ENCODE measurements at places on chromosomes 5 and 9. TPM values are rescaled to one million over a fixed set of nuclear protein-coding genes. Genes with fewer than 3 reads are reported as not detected.

GRCh38 chr5:118479285-118479684 is 509.1 kb downstream of the DTWD2 start:
- no peak for DNase-seq
- H3K36me3 ChIP-seq, result no peaks in the 10 kb centered on the region
- H3K4me3 ChIP-seq, result no peak overlapping the region
- no peaks in the 10 kb centered on the region for H3K27me3 ChIP-seq

- H3K4me3 ChIP-seq, result no peak overlapping the region
- H3K27ac ChIP-seq, result no peak overlapping the region
- H3K4me1 ChIP-seq, result no peaks in the 10 kb centered on the region
- no peak for DNase-seq
- H3K27me3 ChIP-seq, result no peaks in the 10 kb centered on the region
- no peaks in the 10 kb centered on the region for H3K36me3 ChIP-seq
Observed at GRCh38 chr9:36018891-36019720, 17.6 kb upstream of the RECK start.

DNA sequence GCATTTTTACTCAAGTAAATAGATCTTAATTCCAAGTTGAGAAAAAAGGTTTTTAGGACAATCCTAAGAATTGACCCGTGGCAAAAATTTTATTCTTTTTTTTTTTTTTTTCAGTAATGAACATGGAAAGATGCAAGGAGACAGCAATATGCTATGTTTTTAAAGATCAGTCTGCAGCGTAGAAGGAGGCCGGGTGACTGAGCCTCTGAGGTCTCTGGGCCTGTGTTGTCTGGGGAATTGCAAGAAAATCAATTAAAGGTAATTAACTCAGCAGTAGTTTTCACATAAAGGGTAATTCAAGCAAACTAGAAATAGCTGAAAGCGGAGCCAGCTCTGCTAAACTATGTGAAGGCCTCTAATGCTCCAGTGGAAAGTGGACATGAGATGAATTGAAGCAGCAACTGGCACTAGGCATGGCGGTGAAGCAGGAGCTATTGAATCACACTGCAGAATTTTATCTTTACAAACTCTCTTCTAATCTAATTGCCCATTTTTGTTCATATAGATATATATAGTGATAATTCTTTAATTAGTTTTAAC is 285.2 kb upstream of the ITGA1 start:
- no peak for DNase-seq
- no peak overlapping the region for H3K27ac ChIP-seq

DNA sequence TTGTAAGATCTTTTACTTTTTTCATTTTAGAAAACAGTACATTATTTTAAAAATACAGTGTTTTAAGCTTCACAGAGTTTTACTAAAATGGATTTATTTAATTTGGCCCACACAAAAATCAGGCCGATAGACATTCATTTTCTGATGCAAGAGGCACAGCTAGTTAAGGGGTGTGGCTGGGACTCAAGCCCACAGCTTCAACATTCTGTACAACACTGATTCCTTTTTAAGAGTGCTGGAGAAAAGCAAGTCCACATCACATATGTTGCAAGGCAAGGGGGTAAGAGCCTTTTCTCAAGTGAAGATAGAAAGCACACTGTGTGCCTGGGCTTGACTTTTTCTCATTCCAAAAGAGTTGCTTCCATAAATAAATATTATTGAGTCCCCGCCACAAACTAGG is 195.9 kb downstream of the RFK start:
- H3K27me3 ChIP-seq, result no peaks in the 10 kb centered on the region
- H3K4me1 ChIP-seq, result no peaks in the 10 kb centered on the region
- peak; percentile 57 for DNase-seq
- no peak overlapping the region for H3K27ac ChIP-seq
- no peaks in the 10 kb centered on the region for H3K36me3 ChIP-seq

DNA sequence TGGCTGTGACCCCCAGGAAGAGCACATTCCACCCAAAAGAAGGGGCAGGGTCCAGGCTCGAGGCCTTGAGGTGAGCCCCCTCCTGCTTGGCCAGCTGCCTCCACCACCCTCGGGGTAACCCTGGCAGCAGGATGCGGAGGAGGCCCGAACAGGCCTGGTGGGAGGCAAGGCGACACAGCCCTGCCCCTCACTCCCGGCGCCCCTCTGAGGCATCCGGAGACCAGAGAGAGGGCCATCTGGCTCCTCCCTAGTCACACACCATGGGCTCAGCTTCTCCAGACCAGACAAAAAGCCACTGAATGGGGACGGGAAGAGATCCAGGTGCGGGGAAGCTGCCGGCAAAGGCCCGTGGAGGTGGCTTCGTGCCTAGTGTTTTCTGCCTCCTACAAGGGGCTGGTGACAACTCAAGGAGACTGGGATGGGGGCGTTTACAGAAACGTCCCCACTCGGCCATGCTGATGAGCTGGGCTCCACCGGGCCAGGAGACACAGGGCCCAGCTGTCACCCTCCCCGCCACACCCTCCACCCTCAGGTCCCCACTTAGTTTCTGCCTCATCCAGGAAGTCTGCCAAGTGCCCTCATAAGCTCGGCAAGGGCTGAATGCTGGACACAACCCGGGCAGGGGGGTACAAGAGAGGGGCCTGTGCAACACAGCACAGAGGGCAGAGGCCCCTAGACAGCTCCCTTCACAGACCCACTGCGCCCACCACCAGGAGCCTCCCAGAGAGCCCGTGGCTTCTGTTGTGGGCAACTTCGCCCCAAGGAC is 41.9 kb downstream of the NACC2 start:
- peak overlapping the region; percentile 11 for H3K4me3 ChIP-seq
- H3K27me3 ChIP-seq, result no peaks in the 10 kb centered on the region
- peaks cover 93% of the 10 kb centered on the region for H3K4me1 ChIP-seq
- peak overlapping the region; percentile 70 for H3K27ac ChIP-seq

DNA sequence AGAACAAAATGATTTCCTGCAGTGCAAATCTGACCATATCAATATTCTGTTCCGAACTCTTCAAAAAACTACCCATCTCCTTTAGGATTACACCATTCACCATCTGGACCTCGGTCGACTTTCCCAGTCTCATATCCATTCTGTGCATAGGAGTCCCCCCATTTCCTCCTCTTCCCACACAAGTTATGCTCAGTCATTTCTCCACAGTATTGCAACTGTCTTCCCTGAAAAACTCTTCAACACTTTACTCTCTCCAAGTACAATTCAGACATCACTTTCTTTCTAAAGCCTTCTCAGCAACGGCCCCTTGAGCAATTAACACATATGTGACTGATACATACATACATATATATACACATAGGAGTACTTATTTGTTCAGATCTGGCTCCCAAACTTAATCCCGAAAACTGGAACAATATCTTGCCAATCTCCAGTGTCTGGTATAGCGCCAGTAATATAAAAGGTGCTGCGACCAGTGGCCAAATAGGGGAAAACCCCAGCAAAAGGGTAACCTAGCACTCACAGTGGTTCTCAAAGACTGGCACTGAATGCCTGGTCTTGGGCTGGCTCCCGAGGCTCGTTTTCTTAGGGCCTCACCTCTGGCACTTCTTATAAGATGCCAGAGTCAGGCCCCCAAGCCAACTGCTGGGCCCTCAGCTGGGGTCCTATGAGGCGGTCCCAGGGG is 629 bp downstream of the ZBTB26 start:
- peak overlapping the region; percentile 92 for H3K4me3 ChIP-seq
- peak overlapping the region; percentile 86 for H3K27ac ChIP-seq
- no peaks in the 10 kb centered on the region for H3K36me3 ChIP-seq

DNA sequence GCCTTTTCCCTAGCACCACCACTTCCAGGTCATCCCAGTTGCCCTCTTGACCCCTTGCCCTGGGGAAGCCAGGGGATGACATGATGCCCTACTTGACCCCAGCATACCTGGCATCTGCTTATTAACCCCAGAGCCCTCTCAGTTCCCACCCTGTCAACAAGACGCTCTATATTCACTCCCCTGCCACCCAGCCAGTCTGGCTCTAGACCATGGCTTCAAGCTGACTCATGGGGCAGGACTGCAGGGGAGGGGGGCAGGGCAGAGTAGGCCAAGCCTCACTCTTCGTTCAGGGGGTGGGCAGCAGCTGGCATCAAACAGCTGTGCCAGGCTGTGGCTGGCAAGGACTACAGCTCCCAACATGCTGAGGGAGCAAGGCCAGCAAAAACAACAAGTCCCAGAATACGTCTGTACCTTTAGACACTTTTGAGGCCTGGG is 5.3 kb downstream of the ATOSB start:
- no peaks in the 10 kb centered on the region for H3K36me3 ChIP-seq
- no peaks in the 10 kb centered on the region for H3K27me3 ChIP-seq
- peaks cover 41% of the 10 kb centered on the region for H3K4me1 ChIP-seq
- H3K27ac ChIP-seq, result no peak overlapping the region
- no peak for DNase-seq

DNA sequence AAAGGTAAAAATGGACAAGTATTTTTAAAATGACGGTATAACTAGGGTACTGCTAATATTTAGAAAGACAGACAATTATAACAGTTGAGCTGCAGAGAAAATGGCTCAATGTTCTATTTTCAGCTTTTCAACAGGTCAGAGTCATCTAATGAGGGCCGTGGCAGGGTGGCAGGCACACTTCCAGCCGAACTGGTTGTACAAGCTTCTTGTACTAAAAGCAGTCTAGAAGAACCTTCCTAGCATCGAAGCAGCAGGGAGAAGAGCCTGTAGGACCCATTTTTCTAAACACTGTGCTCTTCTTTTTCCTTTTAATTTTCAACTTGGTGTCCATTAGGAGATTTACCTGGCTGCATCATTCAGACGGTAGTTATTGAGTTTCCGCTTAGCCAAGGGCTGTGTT is 85.6 kb downstream of the SLC28A3 start:
- no peak for DNase-seq
- no peak overlapping the region for H3K27ac ChIP-seq
- no peaks in the 10 kb centered on the region for H3K27me3 ChIP-seq
- no peak overlapping the region for H3K4me3 ChIP-seq
- no peaks in the 10 kb centered on the region for H3K4me1 ChIP-seq

DNA sequence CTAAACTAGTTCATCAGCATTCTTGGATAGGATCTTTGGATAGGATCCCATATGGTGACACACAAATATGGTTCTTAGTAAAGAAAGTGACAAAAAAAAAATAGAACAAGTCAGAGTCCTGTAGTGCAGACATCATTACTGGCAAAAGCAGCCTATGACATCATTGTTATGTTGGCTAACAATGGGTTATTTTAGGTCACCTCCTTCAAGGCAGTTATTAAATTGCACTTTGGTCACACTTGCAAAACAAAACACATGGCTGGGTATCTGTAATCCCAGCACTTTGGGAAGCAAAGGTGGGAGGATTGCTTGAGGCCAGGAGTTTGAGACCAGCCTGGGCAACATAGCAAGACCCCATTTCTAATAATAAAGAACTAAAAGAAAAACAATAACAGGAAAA is 185.9 kb downstream of the KIAA0825 start:
- no peaks in the 10 kb centered on the region for H3K27me3 ChIP-seq
- H3K27ac ChIP-seq, result no peak overlapping the region
- peaks cover 30% of the 10 kb centered on the region for H3K4me1 ChIP-seq
- no peak overlapping the region for H3K4me3 ChIP-seq
- no peaks in the 10 kb centered on the region for H3K36me3 ChIP-seq
- no peak for DNase-seq

- H3K27ac ChIP-seq, result no peak overlapping the region
- H3K27me3 ChIP-seq, result no peaks in the 10 kb centered on the region
- no peak overlapping the region for H3K4me3 ChIP-seq
- DNase-seq, result no peak
- H3K4me1 ChIP-seq, result no peaks in the 10 kb centered on the region
Observed at GRCh38 chr9:133754187-133754586, 16.0 kb upstream of the SARDH start.

GRCh38 chr5:9350301-9350797 is 195.5 kb downstream of the SEMA5A start:
- no peak overlapping the region for H3K27ac ChIP-seq
- no peak for DNase-seq
- H3K4me1 ChIP-seq, result peaks cover 5% of the 10 kb centered on the region
- no peaks in the 10 kb centered on the region for H3K36me3 ChIP-seq

- no peaks in the 10 kb centered on the region for H3K4me1 ChIP-seq
- no peak overlapping the region for H3K4me3 ChIP-seq
Observed at GRCh38 chr5:120767178-120767820, 303.2 kb downstream of the PRR16 start.

DNA sequence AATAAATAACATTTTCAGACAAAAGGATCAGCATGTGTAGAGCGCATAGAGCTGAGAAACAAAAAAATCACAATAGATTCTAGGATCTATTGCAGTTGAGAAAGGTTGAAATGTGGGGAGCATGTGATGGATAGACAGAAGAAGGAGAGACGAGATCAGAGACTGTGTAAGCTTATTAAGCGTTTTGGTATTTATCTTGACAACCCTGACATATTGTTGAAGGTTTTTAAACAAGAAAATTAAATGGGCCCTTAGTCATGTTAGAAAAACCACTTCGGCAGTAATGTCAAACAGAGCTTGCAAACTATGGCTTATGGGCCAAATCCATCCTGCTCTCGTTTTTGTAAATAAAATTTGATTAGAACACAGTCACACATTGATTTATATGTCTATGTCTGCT is 200.5 kb upstream of the KLF4 start:
- no peaks in the 10 kb centered on the region for H3K36me3 ChIP-seq
- H3K27me3 ChIP-seq, result no peaks in the 10 kb centered on the region
- no peaks in the 10 kb centered on the region for H3K4me1 ChIP-seq
- H3K27ac ChIP-seq, result no peak overlapping the region

GRCh38 chr9:93693129-93693528 is 116.7 kb downstream of the PHF2 start:
- no peak for DNase-seq
- H3K4me1 ChIP-seq, result no peaks in the 10 kb centered on the region
- H3K36me3 ChIP-seq, result no peaks in the 10 kb centered on the region
- H3K27ac ChIP-seq, result no peak overlapping the region

DNA sequence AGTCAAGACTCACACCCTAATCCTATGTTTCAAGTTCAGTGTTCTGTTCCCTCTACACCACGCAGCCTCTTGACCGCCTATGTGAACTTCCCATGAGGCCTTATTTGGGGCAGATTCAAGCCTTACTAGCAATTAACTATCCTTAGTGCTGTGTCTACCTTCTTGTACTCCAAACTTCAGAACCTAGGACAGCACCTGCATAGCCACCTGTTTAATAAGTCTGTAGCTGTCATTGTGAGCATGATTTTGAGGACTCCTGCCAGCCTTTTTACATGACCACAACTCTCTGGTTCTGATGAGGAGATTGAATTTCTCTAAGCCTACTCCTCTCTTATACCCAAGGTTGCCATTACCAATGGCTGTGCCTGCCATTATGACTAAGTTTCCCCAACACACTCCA is 50.8 kb upstream of the PCSK1 start:
- DNase-seq, result no peak
- no peaks in the 10 kb centered on the region for H3K36me3 ChIP-seq
- no peaks in the 10 kb centered on the region for H3K27me3 ChIP-seq
- no peaks in the 10 kb centered on the region for H3K4me1 ChIP-seq

GRCh38 chr9:136538599-136539426 is 7.0 kb downstream of the NOTCH1 start:
- no peak for DNase-seq
- peak overlapping the region; percentile 43 for H3K4me3 ChIP-seq
- H3K4me1 ChIP-seq, result peaks cover 33% of the 10 kb centered on the region

Gene MOB3B
- 7.2 TPM for total RNA-seq

Gene RNF180
- 14.6 TPM for total RNA-seq

Gene CKMT2
- 1.7 TPM for total RNA-seq

Gene ORM2
- total RNA-seq, result 3.4 TPM

Gene PFN3
- not detected for total RNA-seq

Gene SLC34A3
- total RNA-seq, result 0.12 TPM

Gene NAIP
- total RNA-seq, result 18.7 TPM

Gene TAF1L
- total RNA-seq, result not detected

Gene PAPPA
- total RNA-seq, result 9.8 TPM

Gene HCN1
- 0.09 TPM for total RNA-seq

Gene CCDC183
- 0.44 TPM for total RNA-seq

Gene FCN2
- not detected for total RNA-seq

Gene TPPP
- total RNA-seq, result 14.4 TPM

Gene CDKN2A
- total RNA-seq, result 1.2 TPM

Data from left lung (tissue), 14 donors.